H7 (cell line): ENCODE measurements at places on chromosomes 6 and 20.

- no peak for DNase-seq
These were observed 9.5 kb downstream of the FOXC1 start for GRCh38 chr6:1619098-1619672.

DNA sequence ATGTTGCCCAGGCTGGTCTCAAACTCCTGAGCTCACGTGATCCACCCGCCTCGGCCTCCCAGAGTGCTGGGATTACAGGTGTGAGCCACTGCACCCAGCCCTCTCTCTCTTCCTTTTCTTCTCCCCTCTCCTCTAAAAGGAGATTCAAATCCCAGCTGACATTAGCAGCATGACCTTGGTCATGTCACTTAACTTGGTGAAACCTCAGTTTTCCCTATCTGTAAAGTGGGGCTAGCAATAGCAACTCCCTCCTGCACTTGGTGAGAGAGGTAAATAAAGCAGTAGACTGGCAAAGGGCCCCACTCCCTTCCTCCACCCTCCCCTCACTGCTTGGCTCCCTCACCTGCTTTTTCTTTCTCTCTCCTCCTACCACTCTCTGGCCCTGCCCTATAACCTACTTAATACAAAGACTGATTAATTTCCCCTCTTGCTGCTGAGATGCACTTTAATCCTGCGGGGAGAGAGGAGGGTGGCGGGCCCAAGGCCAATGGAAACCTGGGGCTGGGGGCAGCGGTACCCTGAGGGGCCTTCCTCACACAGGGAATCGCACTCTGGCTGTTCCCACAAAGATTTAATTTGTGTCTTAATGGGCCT, 54.2 kb upstream of the ZFAND3 start:
- DNase-seq: no peak

DNA sequence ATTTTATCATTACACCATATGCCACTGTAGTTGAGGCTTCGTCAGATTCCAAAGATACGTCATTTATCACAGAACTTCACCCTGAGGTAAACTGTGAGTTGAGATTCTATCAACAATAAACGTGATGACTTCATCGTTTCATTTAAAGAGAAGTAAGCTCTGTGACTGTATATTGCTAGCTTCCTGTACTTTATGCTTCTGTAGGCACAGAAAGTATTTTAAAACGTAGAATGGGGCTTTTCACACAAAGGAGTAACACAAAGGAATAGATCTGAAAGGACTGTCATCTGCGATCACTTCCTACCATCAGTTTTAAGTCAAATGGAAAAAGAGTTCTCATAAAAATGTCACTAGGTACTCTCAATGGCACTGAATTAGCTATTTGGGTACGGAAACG, 234.4 kb upstream of the MCHR2 start:
- no peak for DNase-seq

- no peak for DNase-seq
These were observed 568.4 kb upstream of the MAP3K7 start for GRCh38 chr6:91155129-91155785.

DNA sequence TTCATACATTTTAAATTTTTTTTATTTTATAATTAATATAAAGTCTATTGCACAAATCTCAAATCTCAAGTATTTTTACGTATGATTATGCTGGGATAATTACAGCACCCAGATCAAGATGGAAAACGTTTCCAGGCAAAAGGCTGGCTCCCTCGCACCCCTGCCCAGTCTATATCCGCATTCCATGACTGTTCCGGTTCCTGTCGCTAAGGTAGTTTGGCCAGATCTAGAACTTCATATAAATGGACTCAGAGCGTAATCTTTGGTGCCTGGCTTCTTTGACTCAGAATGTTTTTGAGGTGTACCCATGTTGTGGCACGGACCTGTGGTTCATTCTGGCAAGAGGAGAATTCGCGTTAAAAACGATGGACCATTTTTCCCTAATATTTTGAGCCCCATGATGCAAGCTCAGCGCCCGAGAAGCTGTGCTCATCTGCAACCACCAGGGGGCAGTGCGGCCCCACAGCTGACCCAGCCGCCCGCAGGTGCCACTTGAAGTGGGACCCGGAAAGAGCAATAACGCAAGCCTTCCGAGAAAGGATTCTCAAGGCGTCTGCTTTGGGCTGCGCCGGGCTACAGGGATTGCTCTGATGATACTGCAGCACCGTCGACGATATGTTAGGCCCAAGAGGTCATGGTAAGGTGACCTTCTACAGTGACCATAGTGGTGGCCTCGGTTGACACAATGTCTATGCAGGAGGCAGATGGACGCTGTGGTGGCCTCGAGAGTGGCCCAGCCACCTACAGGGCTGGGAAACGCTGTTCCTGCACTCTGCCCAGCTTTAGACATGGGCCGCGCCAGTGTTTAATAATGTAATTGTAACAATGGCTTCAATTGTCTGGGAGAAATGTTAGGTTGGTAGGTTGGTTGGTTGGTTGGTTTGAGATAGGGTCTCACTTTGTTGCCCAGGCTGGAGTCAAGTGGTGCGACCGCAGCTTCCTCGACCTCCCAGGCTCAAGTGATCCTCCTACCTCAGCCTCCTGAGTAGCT, 160.1 kb downstream of the ZMYND8 start:
- peak; percentile 89 for DNase-seq

- no peak for DNase-seq
These were observed 66.3 kb upstream of the CD93 start for GRCh38 chr20:23152308-23152892.

DNA sequence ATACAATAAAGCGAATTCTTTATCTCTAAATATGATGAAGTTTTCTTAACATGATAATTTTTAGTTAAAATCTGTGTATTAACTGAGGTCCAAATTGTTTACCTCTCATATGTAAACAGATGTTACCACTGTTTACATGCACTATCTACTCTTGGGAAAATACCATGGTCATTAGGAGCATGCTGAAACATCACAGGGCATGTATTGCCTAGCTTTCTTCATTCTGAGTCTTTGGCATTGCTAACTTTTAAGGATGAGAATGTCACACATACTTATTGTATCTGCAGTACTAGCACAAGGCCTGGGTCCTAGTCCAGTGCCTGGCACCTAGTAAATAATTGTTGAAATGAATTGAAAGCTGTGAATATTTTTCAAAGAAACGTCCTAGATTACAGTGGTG, 20.6 kb downstream of the SMPDL3A start:
- DNase-seq: no peak

DNA sequence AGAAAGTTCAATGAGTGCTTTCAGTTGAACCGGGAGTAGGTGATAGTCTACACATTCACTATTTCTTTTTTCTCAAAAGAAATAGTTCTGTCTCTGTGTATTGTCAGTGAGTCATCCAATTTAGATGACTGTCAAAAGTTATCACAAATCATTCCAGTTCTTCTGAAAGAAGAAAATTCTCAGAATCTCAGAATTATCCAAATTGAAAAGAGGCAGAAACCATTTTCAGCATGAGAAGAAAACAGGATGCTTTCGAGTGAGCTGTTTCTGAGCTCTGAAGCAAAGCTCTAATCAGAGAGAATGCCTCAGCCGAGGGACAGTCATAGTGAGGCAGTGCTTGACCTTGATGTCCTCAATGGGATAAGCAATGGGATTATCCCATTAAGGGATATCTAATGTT, 97.9 kb downstream of the HUS1B start:
- no peak for DNase-seq

DNA sequence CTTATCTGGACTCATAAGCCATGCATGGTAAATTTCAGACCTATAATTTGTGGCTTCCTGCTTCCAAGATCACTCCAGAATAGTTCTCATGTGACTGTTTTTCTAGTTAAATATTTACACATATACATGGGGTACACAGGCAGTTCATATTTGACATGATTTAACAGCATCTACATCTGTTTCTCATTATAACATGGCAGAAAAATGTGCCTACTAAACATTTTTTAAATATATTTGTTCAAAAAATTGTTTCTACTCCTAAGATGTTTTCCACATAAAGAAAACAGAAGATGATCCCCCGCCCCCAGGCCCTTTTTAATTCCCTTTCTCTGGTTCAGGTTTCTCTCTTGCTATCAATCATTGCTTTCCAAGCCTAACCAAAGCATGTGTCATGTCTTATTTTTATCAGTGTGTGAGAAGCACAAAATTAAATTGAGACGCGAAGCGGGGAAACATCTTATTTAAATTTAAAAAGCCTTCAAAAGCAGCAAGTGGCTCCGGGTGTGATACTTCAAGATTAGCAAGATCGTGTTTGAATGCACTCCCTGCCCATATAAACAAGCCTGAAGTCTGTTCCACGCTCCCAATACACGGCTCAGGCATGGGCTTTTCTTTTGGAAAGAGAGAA, 37.3 kb downstream of the IPCEF1 start:
- DNase-seq: no peak

GRCh38 chr6:101286146-101286545, 107.4 kb upstream of the GRIK2 start:
- DNase-seq: no peak

GRCh38 chr6:40406175-40406574, 181.0 kb downstream of the LRFN2 start:
- no peak for DNase-seq

DNA sequence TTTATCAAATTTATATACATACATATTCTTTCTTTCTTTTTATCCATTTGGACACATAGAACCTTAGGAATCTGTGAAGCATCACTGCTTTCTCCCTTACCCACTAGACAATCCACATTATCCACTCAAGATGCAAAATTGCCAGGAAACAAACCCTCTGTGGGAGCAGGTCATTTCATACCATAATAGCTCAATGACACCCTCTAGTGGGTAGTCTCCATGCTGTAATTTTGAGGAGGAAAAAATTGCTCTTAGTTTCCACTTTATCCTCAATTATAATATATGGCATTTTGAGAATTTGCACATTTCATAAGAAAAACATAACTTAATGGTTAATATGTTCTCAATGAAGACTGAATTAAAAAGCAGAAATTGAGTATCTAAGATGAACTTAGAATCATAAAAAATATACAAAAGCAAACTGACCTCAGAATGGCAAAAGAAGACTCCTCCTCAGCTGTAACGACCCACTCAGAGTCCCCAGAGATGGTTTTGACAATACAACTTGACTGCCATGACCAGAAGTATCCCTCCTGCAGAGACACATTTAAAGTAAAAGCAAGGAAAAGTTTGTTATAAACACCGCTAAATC, 164.1 kb downstream of the FRK start:
- DNase-seq: peak; percentile 26

GRCh38 chr6:6865611-6866010, 242.2 kb upstream of the RREB1 start:
- DNase-seq: no peak

GRCh38 chr6:90701926-90702325, 115.1 kb upstream of the MAP3K7 start:
- no peak for DNase-seq

DNA sequence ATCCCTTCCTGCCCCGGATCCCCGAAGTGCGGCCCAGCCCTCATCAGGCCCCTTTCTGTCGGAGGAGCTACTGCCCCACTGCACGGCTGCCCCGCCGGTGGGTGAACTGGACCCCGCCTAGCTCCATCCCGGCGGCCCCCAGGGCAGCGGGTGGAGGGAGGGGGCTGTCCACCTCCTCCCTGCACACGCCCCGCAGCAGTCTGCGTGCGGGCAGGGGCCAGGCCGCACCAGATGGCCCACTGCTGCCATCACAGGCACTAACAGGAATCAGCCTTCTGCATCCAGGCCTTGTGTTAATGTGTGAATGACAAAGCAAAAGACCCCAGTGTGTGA, 54.9 kb upstream of the UNC93A start:
- DNase-seq: no peak

DNA sequence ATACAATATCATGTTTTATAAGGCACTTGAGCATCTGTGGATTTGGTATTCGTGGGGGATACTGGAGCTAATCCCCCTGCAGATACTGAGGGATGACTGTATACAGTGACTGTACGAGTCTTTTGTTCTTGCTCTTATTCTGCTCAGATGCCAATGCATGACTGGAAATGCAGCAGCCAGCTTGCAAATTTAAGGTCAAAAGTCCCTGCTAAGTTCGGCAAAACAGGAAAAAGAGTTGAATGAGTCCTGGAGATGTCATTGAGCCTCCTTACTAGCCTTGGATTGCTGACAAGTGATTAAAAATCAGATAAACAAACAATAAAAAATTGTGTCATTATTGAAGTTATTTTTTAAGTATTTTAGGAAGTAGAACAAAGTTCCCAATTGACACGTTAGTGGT, 599.3 kb upstream of the IMPG1 start:
- no peak for DNase-seq

GRCh38 chr6:168261234-168261633, 58.3 kb downstream of the DACT2 start:
- no peak for DNase-seq
